Bronchial epithelial cell (primary cell): ENCODE measurements at places on chromosomes 2 and 18. TPM values are rescaled to one million over a fixed set of nuclear protein-coding genes. Genes with fewer than 3 reads are reported as not detected.

The HRH4 gene
- total RNA-seq, result under 0.01 and 0.13 TPM in 2 replicates

The COBLL1 gene
- total RNA-seq, result 10.5 and 18.9 TPM in 2 replicates

The DSC3 gene
- 193 and 198 TPM in 2 replicates for total RNA-seq

The TBR1 gene
- under 0.01 TPM in 2 replicates for total RNA-seq

The CYBRD1 gene
- 8.1 and 14.5 TPM in 2 replicates for total RNA-seq

The GALR1 gene
- not detected in 2 replicates for total RNA-seq

- DNase-seq, result no peak
Measured at GRCh38 chr18:60120231-60120750, 220.5 kb downstream of the PMAIP1 start.

- no peak for DNase-seq
Measured at GRCh38 chr2:156480376-156480775, 44.2 kb downstream of the GPD2 start.

DNA sequence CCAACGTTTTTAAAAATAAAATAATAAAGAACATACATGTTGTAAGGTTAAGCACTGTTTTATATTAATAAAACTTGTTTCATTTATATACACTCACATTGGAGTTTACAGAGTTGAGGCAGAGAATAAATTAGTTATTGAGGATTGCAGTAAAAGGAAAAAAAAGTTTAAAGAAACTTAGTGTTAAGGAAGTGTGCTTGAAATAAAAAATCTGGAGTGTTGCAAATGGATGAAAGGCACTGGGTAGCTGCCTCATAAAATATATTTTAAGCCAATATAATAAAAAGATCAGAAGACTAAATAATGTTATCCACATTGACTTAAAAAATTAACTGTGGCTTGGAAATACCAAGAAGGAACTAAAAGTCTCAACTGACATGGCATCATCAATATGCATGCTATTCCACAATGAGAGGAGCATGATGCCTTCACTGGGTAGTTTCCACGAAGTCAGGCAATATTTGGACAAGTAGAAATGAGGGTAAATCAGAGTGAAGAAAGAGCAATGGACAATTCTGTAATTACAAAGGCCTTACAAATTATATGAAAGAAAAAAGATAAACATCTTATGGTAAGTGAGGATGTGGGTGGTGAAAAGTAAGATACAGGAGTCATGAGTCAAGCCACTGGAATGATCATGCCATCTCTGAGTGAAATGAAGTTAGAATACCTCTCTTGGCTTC is 2.5 kb downstream of the GALNT3 start:
- DNase-seq, result peak; percentile 67

- DNase-seq, result no peak
Measured at GRCh38 chr2:36432479-36432878, 76.9 kb downstream of the CRIM1 start.

DNA sequence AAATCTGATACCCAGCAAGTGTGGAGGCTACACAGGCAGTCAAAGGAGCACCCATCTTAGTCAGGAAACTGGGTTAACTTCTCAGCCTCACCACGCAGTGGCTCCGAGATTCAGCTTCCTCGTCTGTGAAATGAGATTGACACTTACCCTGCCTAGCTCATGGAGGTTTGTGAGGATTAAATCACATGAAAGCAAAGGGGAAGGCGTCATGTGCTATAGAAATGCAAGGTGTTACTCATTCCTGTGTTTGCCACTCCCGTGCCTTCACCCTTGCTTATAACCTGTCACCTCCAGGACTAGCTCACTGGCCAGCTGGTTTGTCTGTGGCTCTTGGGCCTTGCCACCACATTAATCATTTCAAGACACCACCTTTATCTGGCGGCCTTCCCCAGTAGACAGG is 118.9 kb upstream of the FOSL2 start:
- DNase-seq, result peak; percentile 68

DNA sequence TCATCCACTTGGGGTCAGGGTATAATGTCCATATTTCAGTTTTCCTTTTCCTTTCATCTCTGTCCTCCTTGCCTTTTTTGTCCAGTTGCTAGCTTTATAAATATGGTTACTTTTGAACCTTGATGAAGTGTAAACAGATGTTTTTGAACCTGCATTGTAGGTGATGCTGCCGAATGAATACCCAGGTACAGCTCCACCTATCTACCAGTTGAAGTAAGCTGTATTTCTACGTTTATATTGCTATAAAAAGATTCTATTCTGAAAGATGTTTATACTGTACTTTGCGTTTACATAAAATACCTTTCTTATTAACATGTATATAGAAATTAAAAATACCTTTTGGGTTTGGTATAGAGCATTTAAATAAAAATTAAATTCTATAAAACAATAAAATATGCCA is 2.2 kb downstream of the IMPACT start:
- DNase-seq, result peak; percentile 26

DNA sequence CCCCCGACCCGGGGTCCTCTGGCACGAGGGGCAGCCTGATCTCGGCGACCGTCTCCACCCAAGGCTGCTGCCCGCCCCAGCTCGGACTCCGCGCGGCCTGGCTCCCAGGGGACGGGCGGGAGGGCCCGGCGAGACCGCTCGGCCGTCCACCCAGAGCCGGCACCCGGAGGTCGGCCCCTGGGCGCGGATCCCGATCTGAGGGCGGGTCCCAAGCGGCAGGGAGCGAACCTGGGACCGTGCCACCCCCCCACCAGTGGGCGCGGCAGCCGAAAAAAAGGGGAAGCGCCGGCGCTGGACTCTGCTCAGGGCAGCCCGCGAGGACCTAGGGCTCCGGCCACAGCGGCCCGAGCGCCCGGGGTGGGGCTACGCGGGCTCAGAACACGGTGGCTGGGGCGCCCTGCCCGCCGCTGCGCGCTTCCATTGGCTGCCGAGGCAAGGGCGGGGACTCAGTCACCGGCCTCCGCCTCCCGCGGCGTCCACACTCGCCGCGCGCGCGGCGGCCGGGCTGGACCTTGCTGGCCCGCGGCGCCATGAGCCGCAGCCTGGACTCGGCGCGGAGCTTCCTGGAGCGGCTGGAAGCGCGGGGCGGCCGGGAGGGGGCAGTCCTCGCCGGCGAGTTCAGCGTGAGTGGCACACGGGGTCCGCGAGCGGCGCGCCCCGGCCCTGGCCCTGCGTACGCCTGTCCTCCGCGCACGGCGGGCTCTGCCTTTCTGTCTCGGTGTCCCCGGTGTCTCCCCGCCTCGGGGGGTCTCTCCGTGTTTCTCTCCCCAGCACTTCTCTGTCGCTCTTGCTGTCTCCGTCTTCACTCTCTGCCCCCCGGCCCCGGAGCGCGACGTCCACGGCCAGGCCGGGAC is at the start of gene PTPN18:
Gene PTPN18, plus strand, starts transcription at position 479 of the 854 bp plus-strand sequence. Its CDS starts 52 bp downstream, at position 531.
- peak; percentile 65 for DNase-seq

DNA sequence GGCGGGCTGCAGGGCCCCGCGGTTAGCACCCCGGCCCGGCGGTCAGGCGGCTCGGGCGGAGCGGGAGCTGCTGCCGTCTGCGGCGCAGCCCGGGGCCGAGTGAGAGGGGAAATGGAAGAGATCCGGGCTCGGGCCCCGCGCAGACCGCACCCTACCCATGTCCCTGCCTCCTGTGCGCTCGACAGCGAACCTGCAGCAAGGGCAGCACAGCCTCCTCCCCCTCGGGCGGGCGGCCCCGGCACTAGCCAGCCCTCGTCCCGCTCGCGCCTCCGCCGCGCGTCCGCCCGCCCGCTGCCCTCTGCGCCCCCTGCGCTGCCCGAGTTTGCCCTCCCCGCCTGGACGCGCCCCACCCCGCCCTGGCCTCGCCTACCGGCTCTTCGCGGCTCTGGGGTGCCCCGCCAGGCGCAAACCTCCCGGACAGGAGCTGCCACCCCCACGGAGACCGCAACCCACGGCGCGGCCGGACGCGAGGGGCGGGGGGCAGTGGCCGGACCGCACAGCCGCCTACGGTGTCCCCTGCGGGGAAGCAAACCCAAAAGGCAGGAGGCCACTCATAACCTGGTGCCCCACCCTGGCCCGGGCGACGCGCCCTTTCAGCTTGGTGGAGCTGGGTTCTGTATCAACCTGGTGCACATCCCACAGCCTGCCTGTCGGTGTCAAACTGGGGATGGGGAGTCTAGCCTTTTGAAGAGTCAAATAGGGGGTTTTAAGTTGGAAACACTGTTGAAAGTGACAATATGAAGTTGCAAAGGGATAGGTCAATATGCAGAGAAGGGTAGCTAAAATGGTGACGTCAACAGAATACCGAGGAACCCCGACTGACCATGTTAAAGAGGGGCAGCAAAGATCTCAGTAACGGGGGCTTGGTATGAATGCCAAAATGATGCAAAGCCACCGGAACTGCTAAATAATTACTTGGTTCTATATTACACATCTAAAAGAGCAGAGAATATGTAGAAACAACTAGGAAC is at the start of gene IHH:
Gene IHH, minus strand, starts transcription at position 101 of the 971 bp plus-strand sequence. CDS start 454 bp downstream, outside the sequence.
- DNase-seq, result no peak

DNA sequence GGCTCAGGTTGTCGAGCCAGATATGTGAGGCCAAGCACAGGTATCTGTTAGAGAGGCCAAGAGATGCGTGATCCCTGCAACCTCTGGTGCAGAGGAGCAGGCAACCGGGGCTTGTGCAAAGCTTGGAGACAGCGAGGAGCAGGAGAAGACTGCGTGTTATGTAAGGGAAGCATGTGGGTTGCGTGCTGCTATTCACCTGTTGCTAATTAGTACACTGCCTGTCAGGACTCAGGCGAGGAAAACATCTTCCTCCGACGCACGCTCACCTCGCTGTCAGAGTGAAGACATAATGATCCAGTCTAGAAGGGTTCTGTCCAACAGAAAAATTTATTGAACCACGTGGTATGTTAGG is 102.5 kb downstream of the HNRNPLL start:
- no peak for DNase-seq

GRCh38 chr2:238240757-238241711 is 1.2 kb upstream of the HES6 start:
- DNase-seq, result no peak

- no peak for DNase-seq
Measured at GRCh38 chr2:223019987-223020717, 31.8 kb upstream of the KCNE4 start.

DNA sequence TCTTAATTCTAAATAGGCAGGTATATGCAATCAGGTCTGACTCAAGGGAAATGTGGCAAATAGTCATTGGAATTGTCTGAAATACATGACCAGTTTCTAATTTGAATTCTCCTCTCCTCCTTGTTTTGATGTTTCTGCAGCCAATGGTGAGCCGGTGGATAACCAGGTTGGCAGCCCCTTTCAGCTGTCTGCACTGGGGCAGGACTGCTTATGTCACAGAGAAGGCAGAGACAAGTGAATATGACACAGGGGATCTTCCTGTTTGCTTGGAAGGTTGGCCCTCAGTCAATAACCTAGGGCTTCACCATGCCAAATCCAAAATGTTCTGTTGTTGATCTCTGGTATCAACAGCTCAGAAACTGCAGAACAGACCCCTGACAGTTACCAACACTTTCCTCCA is 12.1 kb downstream of the MYT1L start:
- DNase-seq, result no peak

- DNase-seq, result no peak
Measured at GRCh38 chr2:105959357-105959756, 214.6 kb downstream of the NCK2 start.
